ENCODE measurements at places on chromosomes 2 and 18. TPM values are rescaled to one million over a fixed set of nuclear protein-coding genes. Genes with fewer than 3 reads are reported as not detected.

The RAPH1 gene
- 40.3 TPM for total RNA-seq

GRCh38 chr18:9240270-9240669 lies 94.3 kb upstream of the TWSG1 start:
- DNase-seq = no peak

DNA sequence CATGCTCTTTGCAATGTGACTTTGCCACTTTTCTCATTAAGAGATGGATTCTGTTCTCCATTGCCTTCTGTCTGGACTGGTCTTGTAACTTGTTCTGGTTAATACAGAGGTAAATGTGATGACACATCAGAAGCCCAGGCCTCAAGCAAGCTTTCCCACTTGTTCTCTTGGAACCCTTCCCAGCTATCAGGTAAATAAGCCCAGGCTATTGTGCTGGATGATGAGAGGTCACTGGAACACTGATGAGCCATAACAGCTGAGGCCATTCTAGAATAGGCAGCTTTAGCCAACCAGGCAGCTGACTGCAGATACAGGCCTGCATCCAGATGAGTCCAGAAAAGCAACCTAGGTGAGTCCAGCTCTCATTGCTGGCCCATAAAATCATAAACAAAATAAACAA lies 1007.0 kb upstream of the ACVR2A start:
- DNase-seq = peak; percentile 95

DNA sequence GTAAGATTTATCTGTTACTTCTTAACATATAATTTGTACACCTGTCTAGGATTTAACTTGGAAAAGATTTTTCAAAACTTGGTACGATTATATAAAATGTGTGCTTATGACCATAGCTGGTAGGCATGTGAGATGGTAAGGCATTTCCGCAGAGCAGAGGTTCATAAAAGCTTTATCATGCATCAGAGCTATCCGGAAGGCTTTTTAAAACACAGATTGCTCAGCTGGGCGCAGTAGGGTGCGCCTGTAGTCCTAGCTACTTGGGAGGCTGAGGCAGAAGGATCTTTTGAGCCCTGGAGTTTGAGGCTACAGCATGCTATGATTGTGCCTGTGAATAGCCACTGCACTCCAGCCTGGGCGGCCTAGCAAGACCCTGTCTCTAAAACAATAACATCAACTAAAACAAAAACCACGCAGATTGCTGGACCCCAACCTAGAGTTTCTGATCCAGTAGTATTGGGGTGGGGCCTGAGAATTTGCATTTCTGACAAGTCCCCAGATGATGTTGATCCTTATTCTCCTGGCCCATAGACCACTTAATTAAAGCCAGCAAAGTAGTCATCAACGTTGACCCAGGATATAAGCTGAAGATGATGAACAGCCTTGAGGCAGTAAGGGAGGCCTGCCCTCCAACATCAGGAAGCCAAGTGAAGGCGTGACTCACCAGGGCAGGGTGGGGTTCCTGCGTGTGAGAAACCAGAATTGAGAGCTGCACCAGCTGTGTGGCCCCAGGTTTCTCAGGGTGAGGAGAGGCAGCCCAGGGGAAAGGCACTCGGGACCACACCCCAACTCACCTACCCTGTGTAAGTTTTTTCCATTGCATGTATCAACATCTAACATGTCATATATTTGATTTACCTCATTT lies 21.6 kb upstream of the SLC20A1 start:
- DNase-seq = peak; percentile 94

DNA sequence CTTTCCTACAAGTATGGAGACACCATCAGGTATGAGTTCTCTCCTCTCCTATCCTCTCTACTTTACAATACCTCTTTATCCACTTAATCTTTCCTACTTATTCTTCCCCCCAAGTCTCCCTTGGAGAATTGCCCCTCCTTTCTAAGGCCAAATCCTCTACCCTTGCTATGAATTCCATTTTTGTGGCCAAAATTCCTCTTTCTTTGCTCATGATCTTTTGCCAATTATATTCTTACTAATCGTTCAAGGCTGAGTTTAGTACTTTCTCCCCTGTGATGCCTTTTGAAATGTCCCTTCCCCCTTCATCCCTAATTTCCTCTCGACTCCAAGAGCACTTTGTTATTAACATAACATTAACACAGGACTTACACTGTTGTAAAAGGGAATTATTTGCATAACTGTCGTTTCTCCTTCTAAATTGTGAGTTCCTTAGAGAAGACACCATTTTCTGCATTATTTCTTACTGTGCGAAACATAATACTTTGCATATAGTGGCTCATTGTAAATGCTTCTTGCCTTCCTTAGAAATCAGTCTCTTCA lies 133.4 kb downstream of the KCTD1 start:
- DNase-seq = no peak

- no peak for DNase-seq
These were observed 4.2 kb downstream of the CNGA3 start for GRCh38 chr2:98350411-98350810.

DNA sequence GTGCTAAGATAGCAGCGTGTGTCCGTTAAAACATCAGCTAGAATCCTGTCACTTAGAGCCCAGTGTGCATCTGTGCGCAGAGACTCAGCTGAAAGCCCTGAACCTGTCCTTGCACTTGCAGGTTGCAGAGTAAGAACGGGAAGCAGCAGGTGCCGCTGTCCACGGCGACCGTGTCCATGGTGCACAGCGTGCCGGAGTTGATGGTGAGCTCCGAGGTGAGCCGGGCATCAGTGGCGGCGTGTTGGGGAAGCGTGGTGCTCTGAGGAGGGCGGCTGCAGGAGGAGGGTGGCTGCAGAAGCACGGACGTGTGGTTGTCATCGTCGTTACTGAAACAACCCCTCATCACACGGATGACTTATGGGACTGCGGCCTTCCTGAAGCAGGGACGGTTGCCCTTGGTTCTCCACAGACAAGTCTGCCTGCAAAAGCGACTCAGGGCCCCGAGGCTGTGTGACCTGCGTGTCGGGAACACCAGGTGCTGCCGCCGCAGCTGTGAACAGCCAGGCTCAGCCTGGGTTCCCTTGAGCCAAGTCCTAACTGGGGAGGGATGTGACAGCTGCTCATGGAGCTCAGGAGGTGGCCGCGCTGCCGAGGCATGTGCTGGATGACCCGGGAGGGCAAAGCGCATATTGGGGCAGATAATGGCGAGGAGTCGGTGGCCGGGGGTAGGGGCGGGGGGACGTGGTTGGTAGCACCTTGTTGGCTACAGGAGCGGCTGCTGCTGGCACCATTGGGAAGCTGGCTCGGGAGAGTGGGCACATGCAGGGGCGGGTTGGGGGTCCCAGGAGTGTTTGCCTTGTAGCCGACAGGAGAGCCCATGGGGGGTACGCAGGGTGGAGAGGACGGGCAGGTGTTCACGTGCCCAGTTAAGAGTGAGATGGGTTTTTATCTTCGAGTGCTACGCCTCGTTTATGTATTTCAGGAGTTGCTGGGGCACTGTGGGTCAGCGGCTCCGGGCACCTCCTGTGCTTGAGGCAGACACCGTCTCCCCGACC lies 16.6 kb downstream of the CTDP1 start:
- DNase-seq = no peak
